ENCODE measurements at places on chromosomes 7 and 10. TPM values are rescaled to one million over a fixed set of nuclear protein-coding genes. Genes with fewer than 3 reads are reported as not detected.

GIMAP5 gene
- polyA plus RNA-seq = 0.66 TPM

PGAM2 gene
- 1.4 TPM for polyA plus RNA-seq

BMPR1A gene
- 1.5 TPM for polyA plus RNA-seq

KAZALD1 gene
- polyA plus RNA-seq = 0.37 TPM

ZNF138 gene
- polyA plus RNA-seq = 10.1 TPM

EEPD1 gene
- polyA plus RNA-seq = 0.49 TPM

BMPER gene
- not detected for polyA plus RNA-seq

CFAP69 gene
- 0.10 TPM for polyA plus RNA-seq

SDHAF3 gene
- polyA plus RNA-seq = 7.5 TPM

TEX47 gene
- polyA plus RNA-seq = not detected

CDHR1 gene
- 0.31 TPM for polyA plus RNA-seq

BUB3 gene
- polyA plus RNA-seq = 113 TPM

GRIFIN gene
- not detected for polyA plus RNA-seq

SLC37A3 gene
- 9.1 TPM for polyA plus RNA-seq

P4HA1 gene
- 12.8 TPM for polyA plus RNA-seq

TMEM213 gene
- polyA plus RNA-seq = not detected

ASIC3 gene
- polyA plus RNA-seq = 5.0 TPM

SYNPO2L gene
- polyA plus RNA-seq = 0.03 TPM

SMARCD3 gene
- polyA plus RNA-seq = 1.0 TPM

OR6V1 gene
- not detected for polyA plus RNA-seq

STEAP2 gene
- polyA plus RNA-seq = not detected

AKR1B15 gene
- polyA plus RNA-seq = not detected

Measured in B cell (primary cell).